ENCODE measurements at places on chromosomes 12 and 14. TPM values are rescaled to one million over a fixed set of nuclear protein-coding genes. Genes with fewer than 3 reads are reported as not detected.

The GZMB gene
- 1.1 TPM for total RNA-seq

DNA sequence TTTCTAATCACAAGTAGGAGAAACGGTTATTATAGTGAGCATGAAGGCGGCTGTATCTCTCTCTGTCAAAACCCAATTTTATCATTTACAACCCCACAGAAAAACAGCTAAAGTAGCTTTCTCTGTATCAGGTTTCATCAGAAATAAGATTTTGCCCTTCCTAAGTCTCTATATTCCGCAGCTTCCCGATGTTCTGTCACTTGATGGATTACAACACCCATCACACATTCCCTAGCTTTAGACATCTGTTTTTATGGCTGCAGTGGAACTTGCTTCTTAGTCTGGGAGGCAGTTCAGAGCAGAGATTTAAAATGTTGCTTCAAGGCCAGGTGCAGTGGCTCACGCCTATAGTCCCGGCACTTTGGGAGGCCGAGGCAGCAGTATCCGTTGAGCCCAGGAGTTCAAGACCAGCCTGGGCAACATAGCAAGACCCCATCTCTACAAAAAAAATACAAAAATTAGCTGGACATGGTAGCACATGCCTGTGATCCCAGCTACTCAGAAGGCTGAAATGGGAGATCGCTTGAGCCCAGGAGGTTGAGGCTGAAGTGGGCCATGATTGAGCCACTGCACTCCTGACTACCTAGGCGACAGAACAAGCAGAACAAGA lies 27.6 kb upstream of the FOXN3 start:
- no peak for DNase-seq

GRCh38 chr12:46926526-46926925 lies 100.7 kb upstream of the SLC38A4 start:
- DNase-seq: no peak

The AMN gene
- total RNA-seq: 0.33 TPM

GRCh38 chr14:20440465-20440864 lies 4.5 kb upstream of the KLHL33 start:
- DNase-seq: no peak

GRCh38 chr12:3452348-3452747 lies 38.7 kb upstream of the PRMT8 start:
- no peak for DNase-seq

GRCh38 chr12:26713885-26714383 lies 119.1 kb downstream of the ITPR2 start:
- DNase-seq: peak; percentile 48

DNA sequence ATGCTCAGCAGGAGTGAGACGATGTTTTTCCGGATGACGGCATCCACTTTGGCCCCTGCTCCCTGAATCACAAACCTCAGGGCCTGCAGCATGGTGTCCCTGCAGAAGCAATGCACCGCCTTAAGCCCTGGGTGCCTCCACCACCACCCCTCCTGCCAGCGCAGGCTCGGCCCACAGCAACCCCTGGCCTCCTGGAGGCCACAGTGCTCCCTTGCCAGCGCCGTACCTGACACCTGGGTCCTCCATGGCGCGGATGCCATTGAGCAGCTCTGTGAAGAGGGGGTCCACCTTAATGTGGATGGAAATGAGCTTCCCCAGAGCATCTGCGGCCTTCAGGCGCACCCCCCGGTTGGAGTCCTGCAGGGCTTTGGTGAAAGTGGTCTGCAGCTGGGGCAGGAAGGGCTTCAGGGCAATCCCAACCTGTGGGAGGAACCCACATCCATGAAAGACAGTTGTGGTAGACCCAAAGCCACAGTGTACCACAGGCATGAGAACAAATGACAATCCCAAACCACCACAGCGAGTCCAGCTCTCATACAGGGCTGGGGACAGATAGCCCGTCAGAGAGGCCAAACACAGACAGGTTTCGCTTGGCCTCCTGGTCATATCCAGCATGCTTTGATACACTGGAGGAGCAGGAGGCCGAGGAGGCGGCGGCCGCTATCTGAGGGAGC lies 17.9 kb upstream of the RAB35 start:
- no peak for DNase-seq

DNA sequence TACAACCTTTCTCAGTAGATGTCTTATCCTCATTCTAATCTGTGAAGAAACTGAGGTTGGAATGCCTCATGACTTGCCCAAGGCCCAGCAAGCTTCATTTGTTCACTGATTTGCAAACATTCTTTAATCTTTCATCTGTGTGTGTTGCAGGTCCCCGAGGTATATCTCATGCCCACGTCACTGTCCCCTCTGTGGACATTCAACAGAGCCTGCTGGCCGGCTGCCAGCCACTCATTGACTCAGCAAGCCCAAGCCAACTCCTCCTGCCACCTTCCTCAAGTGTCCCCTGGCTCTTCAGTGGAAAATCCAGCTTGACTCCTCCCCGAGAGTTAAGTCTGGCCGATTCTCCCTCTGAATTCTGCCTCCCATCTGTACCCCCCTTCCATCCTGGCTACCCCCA lies 1.9 kb upstream of the DCAF4 start:
- no peak for DNase-seq

DNA sequence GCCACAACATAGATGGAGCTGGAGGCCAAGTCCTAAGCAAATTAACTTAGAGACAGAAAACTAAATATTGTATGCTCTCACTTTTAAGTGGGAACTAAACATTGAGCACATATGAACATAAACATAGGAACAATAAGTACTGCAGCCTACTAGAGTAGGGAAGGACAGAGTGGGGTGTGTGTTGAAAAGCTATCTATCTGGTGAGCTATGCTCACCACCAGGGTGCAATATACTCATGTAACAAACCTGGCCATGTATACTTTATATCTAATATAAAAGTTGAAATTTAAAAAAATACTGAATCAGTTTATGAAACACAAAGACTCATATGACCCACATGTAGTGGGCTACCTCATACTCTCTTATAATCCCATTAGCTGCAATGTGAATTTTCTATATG lies 1305.0 kb downstream of the LRFN5 start:
- DNase-seq: no peak

- DNase-seq: no peak
Measured at GRCh38 chr12:84276215-84276614, 636.4 kb downstream of the SLC6A15 start.

DNA sequence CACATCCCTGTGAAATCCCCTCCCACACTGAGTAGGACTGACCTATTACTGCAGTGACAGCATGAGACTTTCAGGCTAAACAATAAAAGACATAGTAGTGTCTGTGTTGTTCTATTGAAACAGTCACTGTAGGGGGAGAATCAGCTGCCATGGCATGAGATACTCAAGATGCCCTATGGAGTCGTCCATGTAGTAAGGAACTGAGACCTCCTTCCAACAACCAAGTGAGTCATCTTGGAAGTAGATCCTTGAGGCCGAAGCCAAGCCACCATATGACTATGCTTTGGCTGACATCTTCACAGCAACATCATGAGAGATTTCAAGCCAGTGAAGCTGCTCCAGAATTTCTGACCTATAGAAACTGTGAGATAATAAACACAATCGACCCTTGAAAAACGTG lies 12.1 kb upstream of the LRP6 start:
- DNase-seq: no peak

DNA sequence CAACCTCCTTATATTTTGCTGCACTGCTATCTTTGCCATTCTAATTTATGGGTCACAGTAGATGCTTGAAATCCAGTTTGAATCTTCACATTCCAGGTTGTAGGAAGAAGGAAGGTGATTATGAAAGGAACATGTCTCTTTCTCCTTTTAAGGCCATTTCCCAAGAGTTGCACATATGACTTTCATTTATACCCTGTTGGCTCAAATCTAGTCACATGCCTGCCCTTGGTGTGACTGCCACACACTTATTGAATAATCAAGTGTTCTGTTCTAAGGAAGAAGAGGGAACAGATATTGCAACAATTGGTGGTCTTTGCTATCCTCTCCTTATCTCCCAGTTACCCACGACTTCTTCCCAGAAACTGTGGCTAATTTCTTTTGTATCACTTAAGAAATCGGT lies 404.3 kb downstream of the TMEM117 start:
- DNase-seq: no peak

The PRPH gene
- 0.31 TPM for total RNA-seq

DNA sequence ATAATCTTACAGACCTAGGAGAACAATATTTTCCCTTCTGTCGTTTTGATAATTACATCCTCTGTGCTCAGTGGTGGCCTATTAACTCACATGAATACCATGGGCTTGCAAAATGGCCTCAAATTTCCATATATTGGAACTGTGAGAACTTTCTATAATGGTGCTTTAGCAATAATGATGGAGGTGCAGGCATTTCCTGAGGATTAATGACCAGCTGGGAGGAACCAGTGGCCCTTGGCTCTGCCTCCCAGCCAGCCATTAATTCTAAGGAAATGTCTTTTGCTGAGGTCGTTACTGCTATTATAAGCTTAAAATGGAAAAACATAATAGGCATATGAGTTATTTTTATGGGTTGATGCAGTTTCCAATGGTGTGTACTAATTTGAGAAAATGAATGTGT lies 33.6 kb downstream of the HMGA2 start:
- no peak for DNase-seq

DNA sequence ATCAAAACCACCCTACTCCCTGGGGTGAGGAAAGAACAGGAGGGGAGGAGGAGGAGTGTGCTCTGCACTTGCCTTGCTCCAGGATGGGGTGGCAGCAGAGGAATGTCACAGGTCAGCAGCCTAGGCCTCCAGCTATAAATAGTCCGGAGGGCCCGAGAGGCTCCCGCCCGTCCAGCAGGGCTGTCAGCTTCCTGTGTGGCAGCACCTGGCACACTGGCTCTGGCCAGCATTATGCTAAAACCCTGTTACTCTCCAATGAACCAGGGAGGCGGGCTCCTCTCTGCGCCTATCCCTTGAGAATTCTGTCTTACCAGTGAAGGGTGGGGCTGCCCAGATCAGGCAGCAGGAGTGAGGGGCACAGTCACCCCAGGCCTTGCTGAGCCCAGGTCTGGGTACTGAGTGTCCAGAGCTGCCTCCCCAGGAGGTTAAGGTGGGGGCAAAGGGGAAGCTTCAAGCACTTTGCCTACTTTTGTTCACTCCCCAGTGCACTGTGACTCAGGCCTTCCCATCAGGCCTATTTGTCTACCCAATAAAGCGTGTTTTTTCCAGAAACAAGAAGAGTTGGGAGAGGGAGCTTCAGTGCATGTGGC lies 1.2 kb upstream of the COX14 start:
- DNase-seq: peak; percentile 48

DNA sequence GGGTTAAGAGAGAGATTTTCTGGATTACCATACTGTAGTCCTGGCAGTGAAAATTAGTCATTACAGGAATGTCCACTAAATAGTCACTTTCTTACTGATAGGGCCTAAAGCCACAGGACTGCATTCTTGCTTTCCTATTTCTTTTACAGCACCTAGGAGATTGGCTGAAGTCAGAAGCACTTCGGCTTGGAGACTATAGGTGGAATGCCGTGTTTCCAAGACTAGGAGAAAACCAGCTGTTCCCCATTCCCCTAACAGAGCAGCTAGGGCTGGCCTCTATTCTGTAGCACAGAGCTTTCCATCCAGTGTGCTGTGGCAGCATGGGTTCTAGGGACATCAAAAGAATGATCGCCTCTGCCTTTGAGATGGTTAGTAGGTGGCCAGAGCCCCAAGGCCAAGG lies 15.1 kb downstream of the PIGH start:
- DNase-seq: no peak

DNA sequence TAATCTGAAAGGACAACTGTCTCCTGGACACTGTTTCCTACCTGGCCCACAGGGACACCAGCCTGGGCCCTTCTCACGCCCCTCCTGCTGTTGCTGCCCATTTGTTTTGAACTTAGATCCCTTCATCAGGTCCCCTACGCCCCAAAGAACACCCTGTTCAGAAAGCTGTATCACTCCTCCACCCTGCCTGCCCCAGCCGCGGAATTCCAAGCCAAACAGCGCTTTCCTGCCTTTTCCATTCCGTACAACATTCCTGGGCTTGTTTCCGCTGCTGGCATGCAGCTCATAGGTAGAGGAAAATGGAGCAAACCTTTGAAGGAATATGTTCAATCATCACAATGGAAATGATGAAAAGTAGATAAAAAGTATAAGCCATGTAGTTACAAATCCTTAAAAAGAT lies 12.8 kb upstream of the GSG1 start:
- no peak for DNase-seq

Measured in GM12878 (cell line).